ENCODE measurements at places on chromosomes 5 and 9.

- no peak overlapping the region for H3K4me3 ChIP-seq
- H3K27ac ChIP-seq, result no peak overlapping the region
- DNase-seq, result no peak
- no peaks in the 10 kb centered on the region for H3K4me1 ChIP-seq
- no peaks in the 10 kb centered on the region for H3K27me3 ChIP-seq
Measured at GRCh38 chr5:27516437-27516836, 478.1 kb upstream of the CDH9 start.

- no peak overlapping the region for H3K4me3 ChIP-seq
- no peak overlapping the region for H3K27ac ChIP-seq
- no peak for DNase-seq
- H3K27me3 ChIP-seq, result no peaks in the 10 kb centered on the region
Measured at GRCh38 chr5:16723821-16724220, 107.0 kb upstream of the RETREG1 start.

GRCh38 chr5:6737043-6737941 is 24.1 kb downstream of the TENT4A start:
- H3K27me3 ChIP-seq, result no peaks in the 10 kb centered on the region
- H3K36me3 ChIP-seq, result peaks cover 54% of the 10 kb centered on the region
- peaks cover 6% of the 10 kb centered on the region for H3K4me1 ChIP-seq

GRCh38 chr5:35803191-35803651 is 53.5 kb upstream of the IL7R start:
- no peak overlapping the region for H3K4me3 ChIP-seq
- H3K27ac ChIP-seq, result no peak overlapping the region
- H3K4me1 ChIP-seq, result peaks cover 16% of the 10 kb centered on the region
- no peaks in the 10 kb centered on the region for H3K36me3 ChIP-seq
- H3K27me3 ChIP-seq, result no peaks in the 10 kb centered on the region
- DNase-seq, result no peak

GRCh38 chr9:134693011-134693410 is 51.4 kb downstream of the COL5A1 start:
- DNase-seq, result peak; percentile 37
- no peak overlapping the region for H3K27ac ChIP-seq
- H3K4me3 ChIP-seq, result no peak overlapping the region
- no peaks in the 10 kb centered on the region for H3K4me1 ChIP-seq
- no peaks in the 10 kb centered on the region for H3K27me3 ChIP-seq

DNA sequence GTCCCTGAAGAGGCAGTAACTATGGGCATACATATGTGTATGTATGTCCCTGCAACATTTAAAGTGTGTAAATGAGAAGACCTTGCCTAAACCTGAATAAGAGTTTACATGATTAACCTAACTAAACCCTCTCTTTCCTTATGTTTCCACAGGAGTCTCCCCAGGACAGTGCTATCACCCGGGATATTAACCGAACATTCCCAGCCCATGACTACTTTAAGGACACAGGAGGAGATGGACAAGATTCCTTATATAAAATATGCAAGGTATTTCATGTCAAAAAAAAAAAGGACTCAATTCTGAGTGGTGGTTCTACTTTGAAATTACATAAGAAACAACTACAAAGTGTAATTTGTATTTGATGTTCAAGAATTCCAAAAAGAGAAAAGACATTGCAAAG is 31.7 kb downstream of the GPR21 start:
- H3K36me3 ChIP-seq, result peaks cover 14% of the 10 kb centered on the region
- no peak overlapping the region for H3K27ac ChIP-seq
- no peak overlapping the region for H3K4me3 ChIP-seq
- no peaks in the 10 kb centered on the region for H3K4me1 ChIP-seq

- H3K4me1 ChIP-seq, result no peaks in the 10 kb centered on the region
- no peaks in the 10 kb centered on the region for H3K27me3 ChIP-seq
- H3K4me3 ChIP-seq, result no peak overlapping the region
- DNase-seq, result no peak
Measured at GRCh38 chr5:95927927-95928723, 33.5 kb downstream of the ELL2 start.

DNA sequence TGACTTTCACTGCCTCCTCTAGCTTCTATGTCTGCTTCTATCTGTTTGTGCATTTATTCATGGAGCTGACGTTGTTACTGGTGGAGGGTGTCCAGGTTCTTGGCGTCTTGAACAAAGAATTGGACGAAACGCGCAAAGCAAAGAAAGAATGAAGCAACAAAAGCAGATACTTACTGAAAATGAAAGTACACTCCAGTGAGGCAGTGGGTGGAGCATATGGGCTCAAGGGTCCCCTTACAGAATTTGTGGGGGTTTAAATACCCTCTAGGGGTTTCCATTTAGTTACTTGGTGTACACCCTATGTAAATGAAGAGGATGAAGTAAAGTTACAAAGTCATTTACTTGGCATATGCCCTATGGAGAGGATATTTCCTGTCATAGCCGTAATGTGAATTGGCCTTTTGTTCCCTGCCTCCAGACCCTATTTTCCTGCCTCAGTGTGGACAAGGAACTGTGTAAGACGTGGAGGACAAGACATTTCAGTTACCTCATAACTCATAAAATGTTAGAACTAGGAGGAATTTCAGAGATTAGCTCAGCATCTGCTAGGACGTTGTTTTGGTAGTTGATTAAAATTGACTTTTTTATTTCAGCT is 3.1 kb downstream of the POLR3G start:
- no peaks in the 10 kb centered on the region for H3K27me3 ChIP-seq
- H3K4me3 ChIP-seq, result no peak overlapping the region
- no peak for DNase-seq
- no peak overlapping the region for H3K27ac ChIP-seq
- H3K36me3 ChIP-seq, result no peaks in the 10 kb centered on the region
- H3K4me1 ChIP-seq, result peaks cover 13% of the 10 kb centered on the region

- H3K27me3 ChIP-seq, result no peaks in the 10 kb centered on the region
- H3K27ac ChIP-seq, result no peak overlapping the region
- H3K36me3 ChIP-seq, result peaks cover 11% of the 10 kb centered on the region
- DNase-seq, result no peak
Measured at GRCh38 chr9:7045361-7045760, 287.6 kb downstream of the KDM4C start.

DNA sequence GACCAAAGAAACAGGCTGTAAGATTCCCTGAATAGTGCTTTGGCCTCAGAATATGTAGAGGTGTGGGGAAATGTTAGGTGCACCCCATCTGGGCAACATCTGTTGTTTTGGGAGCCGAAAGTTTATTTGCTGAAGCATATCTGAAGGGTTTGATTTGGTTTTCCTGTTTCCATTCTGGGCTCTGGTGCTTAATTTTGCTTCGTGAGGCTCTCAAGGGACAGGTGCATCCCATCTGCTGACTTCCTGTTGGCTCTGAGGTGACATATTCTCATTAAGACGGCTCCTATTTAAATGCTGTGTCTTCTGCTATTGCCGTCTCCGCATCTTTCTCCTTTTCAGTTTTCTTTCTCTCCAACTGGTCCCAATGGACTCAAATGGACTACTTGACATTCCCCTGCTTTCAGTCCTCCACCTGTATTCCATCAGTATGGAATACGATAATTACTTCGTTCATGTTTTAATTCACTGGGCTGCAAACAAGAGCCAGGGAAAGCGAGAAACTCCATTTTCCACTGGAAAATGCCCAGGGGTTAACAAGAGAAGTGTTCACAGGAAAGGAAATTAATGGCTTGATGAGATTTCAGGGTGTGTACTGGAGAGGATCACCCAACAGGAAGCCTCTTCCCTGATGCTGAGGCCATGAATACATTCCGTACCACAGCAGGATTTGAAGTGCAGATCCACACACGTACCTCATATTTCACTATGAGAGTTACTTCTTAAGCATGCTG is 104.0 kb downstream of the MTX3 start:
- no peaks in the 10 kb centered on the region for H3K36me3 ChIP-seq
- DNase-seq, result no peak
- no peak overlapping the region for H3K27ac ChIP-seq
- H3K4me1 ChIP-seq, result peaks cover 11% of the 10 kb centered on the region

- H3K27ac ChIP-seq, result no peak overlapping the region
- no peak for DNase-seq
- no peaks in the 10 kb centered on the region for H3K4me1 ChIP-seq
- no peak overlapping the region for H3K4me3 ChIP-seq
- no peaks in the 10 kb centered on the region for H3K27me3 ChIP-seq
Measured at GRCh38 chr9:131474711-131475110, 28.0 kb upstream of the POMT1 start.
